HuH-7 (cell line): ENCODE measurements at places on chromosomes 6 and 20.

DNA sequence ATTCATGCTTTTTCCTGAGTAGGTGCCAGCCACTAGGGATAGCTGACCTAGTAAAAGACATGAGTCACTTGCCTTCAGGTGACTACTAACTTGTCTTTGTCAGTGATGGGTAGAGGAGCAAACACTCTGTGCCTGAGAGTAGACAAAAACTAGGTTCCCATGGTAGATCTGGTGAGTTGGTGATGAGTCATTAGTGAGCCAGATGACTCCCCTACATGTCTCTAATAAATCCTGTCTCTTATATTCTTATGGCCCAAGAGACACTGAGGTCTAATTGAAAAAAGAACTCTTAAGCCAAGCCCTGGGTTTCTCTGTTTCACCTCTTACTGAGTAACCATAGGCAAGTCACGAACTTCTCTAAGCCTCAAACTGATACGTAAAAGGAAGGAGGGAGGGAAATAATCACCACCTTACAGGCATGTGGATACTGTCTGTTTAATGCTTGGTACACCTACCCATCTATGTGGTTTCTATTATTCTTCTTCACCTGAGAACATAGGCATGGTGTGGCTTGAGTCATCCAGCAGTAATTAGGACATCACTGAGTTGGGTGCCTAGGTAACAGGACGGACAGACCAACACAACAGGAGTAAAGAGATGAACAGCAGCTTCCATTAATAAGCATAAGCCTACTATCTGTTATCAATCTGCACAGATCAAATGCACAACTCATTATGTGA is 20.3 kb downstream of the TTPAL start:
- no peak for DNase-seq

DNA sequence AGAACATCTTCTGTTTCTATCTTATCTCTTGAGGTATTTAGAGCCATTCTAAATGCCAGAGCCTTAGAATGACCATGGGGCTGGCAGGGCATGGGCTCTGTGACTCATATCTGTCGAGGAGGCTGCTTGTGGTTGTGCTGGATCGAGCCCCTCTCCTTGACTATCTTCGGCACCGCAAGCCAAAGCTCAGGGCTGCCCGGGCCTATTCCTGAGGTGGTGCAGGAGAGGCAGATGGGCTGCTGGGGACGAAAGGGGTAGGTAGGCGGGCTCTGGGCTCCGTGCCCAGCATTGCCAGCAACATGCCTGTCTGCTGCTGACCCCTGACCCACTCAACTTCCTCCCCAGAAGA is 89.9 kb downstream of the NOL4L start:
- no peak for DNase-seq

GRCh38 chr20:19096843-19097242 is 115.6 kb upstream of the SLC24A3 start:
- DNase-seq: no peak

- DNase-seq: no peak
Measured at GRCh38 chr6:159056432-159056831, 11.6 kb upstream of the TAGAP start.

GRCh38 chr6:116229287-116229913 is 24.5 kb downstream of the TSPYL4 start:
- no peak for DNase-seq

DNA sequence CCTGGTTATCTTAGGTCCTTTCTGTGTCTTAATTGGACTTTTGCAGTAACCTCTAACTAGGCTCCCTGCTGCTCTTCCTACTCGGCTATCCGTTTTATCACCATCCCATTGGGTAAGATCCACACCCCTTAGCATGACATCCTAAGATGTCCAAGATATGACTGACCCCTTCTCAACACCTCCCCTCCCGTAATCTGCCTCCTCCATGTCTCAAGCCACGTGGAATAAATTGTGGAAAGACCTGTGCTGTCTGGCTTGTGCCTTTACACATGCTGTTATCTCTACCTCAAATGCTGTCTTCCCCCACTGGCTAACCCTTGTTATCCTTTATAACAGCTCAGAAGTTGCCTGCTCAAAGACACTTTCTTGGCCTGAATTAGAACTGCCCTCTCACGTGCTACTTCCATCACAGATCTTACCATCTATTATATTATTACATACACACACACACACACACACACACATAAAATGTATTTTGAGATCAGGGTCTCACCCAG is 26.5 kb downstream of the EIF2S2 start:
- no peak for DNase-seq

DNA sequence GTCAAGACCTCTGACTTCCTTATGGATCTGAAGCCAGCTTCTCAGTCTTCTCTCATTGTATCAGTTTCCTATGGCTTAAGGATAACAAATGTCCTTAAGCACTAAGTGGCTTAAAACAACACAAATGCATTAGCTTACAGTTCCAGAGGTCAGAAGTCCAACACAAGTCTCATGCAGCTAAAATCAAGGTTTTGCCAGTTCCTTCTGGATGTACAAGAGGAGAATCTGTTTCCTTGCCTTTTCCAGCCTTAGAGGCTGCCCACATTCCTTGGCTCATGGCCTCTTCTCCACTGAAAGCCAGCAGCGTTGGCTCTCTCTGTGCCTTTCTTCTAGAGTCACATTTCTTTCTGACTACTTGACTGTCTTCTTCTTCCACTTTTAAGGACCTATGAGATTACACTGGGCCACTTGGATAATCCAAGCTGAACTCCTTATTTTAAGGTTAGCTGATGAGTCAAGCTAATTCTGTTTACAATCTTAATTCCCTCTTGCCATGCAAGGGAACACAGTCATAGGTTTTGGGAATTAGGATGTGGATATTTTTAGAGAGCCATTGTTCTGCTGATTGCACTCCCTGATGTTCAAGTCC is 179.0 kb downstream of the BCAS1 start:
- no peak for DNase-seq

DNA sequence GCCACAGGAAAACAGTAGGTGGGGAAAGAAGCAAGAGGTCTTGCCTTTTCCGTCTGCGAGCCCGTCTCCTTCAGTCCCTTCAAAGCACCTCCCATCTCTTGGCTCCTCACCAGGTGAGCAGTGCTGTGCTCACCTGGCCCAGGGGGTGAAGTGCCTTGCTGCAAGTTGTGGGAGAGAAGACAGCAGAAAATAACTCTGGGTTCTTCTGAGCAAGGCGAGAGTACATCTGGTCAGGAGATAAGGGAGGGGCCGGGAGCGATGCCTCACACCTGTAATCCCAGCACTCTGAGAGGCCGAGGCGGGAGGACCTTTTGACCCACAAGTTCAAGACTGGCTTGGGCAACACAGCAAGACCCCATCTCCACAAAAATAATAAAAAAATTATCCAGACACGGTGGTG is 35.6 kb upstream of the TGM3 start:
- DNase-seq: no peak

- DNase-seq: peak; percentile 48
Measured at GRCh38 chr6:31794866-31795615, 511 bp downstream of the VARS1 start.

DNA sequence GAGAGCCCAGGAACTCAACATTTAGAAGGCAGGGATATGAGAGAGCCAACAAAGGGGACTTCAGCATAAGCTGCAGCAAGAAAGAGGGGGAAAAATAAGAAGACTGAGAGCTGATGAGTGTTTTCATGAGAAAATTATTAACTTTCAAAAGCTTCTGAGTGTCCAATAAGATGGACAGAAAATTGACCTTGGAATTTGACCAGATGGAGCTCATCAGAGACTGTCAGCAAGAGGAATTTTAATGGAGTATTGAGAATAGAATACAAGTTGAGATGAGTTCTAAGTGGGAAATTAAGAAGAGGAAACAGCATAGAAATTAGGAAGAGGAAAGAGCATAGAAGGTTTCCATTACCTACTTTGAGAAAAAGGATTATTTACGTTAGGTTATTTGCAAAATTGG is 428.2 kb downstream of the LMBRD1 start:
- no peak for DNase-seq

DNA sequence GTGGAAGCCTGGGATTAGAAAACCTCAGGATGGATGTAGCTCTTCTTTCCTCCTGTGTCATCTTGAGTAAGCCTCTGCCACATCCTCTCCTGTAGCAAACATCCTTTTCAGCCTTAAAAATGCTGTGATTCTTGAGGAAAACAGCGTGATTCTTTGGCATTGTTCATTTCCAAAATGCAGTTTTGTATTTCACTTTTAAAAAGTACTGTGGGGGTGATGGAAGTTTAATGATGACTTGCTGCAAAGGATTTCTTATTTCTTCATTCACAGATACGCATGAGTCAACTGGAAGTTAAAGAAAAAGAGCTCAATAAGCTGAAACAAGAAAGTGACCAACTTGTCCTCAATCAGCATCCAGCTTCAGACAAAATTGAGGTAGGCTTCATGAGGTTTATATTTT is 23.9 kb upstream of the SNRNP48 start:
- DNase-seq: no peak

DNA sequence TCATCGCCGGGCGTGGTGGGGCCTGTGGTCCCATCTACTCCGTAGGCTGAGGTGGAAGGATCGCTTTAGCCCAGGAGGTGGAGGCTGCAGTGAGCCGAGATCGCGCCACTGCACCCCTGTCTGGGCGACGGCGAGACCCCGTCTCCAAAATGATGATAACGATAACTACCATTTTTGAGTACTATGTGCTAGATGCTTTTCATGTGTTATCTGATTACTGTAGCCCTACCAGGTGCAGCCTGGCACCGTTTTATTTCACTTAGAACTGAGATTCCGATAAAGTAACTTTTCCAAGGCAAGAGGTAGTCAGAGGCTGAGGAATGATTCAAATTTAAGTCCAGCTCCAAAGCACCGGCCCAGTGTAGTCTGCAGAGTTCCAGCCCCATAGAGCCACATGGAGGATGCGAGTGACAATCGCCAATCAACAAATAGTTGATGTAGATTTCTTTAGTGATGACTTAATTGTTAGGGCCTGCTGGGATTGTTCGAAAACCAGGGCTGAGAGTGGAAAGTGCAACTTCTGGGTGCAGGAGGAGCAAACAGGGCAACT is 727 bp downstream of the ERMARD start:
- no peak for DNase-seq

DNA sequence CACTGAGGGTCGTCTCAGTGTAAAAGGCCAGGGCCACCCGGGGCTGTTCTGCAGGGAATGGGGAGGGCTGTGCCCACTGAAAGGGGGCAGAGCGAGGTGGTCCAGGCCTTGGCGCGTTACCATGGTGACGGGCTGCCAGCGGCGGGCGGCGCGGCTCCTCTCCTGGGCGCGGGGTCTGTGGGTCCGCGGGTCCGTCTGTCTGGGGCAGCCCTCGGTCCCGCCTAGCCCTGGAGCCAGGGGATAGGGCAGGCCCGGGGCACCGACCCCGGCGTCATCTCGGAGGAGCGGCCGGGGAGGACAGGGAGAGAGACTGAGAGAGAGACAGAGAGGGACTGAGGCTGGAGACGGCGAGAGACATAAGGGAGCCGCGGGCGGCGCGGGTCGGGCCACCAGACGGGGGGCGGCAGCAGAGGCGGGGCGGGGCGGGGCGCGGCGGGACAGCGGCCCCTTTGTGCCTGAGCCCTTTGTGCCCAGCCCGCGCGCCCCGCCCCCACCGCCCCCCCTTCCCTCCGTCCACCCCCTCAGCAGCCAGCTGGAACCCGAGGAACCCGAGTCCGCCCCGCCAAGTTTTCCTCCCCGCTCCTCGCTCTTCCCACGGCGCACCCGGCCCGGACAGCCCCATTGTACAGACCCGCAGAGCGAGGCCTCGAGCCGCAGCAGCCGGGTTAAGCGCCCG is at the start of gene KIAA1755:
KIAA1755 (minus strand) TSS at position 358 of the 676 bp plus-strand sequence; CDS start at position 123, 235 bp downstream.
- no peak for DNase-seq

DNA sequence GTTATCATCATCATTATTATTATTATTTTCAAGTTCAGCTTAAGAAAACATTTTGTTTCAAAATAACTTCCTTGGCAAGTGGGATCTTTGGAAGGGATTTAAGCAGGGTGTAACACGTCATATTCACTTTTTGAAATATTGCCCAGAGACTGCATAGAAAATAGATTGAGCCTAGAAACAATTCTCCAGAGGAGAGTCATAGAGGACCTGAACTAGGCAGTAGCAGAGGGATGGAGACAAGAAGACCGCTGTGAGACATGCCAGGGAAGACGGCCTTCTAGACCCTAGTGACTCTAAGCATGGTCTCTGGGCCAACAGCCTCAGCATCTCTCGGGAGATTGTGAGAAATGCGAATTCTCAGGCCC is 55.5 kb downstream of the EDN1 start:
- DNase-seq: no peak

DNA sequence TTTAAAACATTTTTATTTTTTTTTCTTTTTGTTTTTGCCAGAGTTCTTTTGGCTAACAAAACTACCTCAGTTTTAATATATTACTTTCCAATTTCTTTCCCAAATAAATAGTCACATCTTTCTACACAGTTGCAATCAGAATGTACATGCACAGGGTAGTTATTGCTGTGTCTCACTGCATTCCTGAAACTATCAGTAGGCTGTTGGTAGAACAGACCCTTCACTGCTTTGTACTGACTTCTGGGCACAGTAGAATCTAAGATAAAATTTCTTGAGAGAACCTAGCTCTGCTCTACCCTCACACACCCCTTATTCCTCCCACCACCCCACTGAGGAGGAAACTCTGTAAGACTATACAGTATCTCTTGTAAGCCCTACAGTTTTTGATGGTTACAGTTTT is 19.9 kb downstream of the TPX2 start:
- no peak for DNase-seq

DNA sequence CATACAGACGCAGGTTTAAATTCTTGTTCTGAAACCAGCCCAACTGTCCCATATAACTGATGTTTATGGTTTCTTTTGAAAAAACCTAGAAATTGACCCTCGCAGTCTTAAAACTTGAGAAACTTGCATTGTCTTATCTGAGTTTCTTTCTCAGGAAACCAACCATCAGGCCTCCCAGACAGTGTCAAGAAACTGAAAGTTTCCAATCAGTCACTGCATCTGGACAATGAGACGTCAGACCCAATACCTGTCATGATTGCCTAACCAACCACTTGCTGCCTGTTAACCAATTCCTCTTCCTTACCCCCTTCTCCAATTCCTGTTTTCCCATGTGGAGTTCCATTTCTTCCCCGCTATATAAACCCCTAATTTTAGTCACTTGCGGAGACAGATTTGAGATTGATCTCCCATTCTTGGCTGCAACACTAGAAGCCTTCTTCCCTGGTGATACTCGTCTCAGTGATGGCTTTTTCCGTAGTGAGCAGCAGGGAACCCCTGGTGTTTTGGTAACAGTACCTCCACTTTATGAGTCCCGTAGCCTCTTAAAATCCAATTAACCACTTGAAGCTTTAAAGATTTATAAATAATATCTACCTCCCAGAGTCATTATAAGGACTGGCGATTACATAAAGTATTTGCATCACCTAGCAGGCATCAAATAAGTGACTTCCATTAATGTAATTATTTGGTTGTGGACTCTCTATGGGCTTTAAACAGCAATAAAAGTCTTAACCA is 49.3 kb downstream of the GPR63 start:
- DNase-seq: no peak
